ENCODE measurements at places on chromosomes 7 and 10. TPM values are rescaled to one million over a fixed set of nuclear protein-coding genes. Genes with fewer than 3 reads are reported as not detected.

- no peak for DNase-seq
- no peaks in the 10 kb centered on the region for H3K27me3 ChIP-seq
- no peak overlapping the region for H3K4me3 ChIP-seq
- H3K27ac ChIP-seq = no peak overlapping the region
Observed at GRCh38 chr7:7438851-7439250, 96.8 kb downstream of the COL28A1 start.

The CALY gene
- polyA plus RNA-seq = not detected

DNA sequence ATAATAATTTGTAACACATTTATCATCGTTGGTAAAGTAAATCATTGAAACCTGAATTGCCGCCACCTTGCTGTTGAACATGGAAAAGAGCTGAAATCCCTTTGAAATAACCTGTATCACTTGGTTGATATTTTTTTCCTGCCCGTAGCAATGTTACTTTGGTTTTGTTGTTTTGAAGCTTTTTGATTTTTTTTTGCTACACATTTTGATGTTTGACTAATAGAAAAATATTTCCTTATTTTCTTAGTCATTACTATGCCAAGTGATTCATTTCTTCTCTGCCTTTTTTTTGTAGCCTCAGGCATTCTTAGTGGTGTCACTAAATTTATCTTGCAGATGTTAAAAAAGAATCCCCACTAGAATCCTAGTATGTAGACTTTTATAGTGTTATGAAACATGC, 235.1 kb upstream of the MEOX2 start:
- no peaks in the 10 kb centered on the region for H3K4me1 ChIP-seq
- H3K27me3 ChIP-seq = no peaks in the 10 kb centered on the region
- H3K27ac ChIP-seq = no peak overlapping the region

DNA sequence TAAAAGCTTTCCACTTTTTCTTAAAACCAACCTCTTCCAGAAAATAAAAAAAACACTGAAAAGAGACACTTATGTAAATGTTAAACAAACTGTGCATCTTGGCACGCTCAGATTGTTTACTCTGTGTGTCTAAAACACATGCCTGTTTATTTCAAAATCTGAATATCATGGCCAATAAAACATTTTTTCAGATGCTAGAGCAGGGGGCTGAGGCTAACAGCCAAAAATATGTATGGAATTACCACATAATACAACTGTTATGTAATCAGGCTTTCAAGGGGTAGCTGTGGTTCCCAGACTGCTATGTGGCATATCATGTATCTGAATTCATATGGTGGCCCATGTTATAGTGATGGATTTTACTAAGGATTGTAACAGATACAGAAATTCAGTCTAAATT, 130.4 kb downstream of the HIBADH start:
- H3K27ac ChIP-seq = no peak overlapping the region
- no peaks in the 10 kb centered on the region for H3K27me3 ChIP-seq
- H3K4me3 ChIP-seq = no peak overlapping the region

The CASTOR2 gene
- polyA plus RNA-seq = 1.9 TPM

Data from ovary (tissue), 10 donors.